Right atrium auricular region (tissue), 2 donors: ENCODE measurements at places on chromosomes 6 and 20.

DNA sequence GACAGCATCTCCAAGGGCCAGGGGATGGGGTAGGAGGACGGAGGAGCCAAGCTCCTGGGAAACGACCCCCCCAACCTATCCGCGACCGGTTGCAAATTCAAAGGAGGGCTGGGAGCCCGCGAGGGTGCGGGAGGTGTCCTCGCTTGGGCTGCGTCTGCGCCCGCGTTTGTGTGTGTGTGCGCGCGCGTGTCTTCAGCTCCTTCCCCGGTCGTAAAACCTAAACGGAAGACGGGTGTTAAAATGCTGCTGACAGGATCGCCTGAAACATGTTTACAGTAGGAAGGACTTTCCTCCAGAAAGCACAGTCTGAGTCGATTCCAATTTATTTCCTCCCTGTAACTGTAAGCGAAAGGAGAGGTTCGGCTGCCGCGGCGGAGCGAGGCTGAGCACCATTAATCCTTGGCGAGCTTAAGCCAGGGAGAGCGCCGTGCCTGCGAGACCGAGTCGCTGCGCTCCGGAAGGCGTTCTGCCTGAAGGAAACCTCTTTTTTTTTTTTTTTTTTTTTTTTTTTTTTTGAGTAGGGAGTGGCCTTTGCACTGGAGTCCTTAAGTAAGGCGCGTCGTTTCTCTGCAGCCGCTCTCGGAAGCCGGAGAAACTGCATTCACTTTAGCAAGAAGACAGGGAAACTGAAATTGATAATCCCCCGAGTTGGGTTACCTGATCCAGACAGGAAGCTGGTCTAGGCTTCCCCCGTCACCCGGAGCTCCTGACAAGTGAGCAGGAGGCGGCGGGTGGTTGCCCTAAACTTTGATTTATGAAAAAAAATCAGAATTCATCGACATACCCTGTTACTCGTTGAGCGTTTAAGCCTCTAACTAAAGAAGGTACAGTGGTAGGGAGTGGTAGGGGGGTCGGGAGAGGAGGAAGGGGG is 4.8 kb upstream of the SOX4 start:
- no peak for DNase-seq

DNA sequence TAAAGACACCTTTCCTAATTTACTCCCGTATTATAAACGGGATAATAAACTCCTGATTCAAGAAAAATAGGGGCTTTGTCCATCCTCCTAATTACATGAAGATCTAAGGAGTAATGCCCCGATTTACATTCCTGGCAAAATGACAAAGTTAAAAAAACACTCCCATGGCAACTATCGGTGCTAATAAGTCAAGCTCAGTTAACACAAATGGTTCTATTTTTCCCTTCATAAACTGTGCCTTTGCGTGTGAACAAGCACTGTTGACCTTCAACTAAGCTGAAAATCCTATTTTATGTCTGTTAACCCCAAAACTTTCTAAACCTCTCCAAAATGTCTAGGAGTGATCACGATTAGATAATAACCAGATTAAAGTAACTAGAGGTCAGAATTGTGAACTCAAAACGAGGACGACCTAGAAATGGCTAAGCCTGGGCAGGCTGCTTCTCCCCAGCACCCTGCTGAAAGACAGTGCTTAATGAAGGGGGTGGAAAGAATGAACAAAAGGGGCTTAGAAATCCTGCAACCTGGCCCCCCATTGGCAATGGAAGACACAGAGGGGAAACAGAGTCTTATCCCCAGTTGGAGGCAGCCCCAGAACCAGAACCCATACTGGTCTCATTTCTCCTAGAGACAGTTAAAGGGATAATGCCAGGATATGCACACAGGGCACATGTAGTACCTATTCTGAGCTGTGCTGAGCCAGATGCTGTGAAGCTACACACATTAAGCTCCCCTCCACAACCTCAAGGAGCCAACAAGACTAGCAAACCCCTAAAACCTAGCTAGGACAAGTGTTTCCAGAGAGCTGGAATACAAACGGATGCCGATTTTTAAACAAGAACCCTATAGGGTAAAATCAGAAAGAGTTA is 23.0 kb downstream of the SLC23A2 start:
- DNase-seq, result no peak

DNA sequence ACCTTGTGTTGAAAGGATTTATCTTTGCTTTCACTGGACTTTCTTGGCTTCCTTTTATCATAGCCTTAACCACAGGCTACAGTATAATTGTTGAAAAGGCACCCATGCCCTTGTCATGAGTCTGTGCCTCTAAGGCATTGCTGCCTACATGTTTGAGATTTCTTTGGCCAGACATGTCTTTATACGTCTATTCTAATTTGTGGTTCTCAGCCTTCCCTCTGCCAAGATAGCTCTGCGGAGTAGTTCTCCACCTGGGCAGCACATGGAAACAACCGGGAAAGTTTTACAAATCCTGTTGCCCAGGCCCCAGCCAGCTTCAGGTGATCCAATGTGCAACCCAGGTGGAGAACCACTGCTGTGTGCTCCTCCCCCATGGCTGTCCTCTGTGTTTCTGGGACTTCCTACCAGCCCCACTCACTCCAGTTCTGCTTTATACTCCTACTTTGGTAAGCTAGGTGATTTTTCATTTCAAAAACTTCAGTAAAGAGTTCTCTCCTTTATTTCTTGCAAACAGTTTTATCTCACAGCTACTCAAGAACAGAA is 159.6 kb upstream of the MYLIP start:
- DNase-seq, result no peak

DNA sequence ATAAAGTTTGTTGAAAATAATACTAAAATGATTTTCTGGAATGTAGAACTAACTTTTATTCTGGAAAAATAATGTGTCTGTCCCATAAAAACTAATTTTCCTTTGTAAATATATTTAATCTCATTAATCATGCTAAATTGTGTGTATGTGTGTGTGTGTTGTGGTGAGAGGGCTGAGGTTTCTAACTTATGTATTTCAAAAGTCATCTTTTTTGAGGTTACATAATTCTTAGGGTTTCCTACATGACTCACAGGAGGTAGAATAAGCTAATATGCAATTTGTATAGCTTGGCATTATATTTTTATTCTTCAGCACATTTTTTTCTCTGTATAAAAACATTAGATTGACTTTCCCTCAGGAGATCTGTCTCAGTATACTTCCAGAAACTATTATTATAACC is 64.1 kb upstream of the CLVS2 start:
- DNase-seq, result no peak

DNA sequence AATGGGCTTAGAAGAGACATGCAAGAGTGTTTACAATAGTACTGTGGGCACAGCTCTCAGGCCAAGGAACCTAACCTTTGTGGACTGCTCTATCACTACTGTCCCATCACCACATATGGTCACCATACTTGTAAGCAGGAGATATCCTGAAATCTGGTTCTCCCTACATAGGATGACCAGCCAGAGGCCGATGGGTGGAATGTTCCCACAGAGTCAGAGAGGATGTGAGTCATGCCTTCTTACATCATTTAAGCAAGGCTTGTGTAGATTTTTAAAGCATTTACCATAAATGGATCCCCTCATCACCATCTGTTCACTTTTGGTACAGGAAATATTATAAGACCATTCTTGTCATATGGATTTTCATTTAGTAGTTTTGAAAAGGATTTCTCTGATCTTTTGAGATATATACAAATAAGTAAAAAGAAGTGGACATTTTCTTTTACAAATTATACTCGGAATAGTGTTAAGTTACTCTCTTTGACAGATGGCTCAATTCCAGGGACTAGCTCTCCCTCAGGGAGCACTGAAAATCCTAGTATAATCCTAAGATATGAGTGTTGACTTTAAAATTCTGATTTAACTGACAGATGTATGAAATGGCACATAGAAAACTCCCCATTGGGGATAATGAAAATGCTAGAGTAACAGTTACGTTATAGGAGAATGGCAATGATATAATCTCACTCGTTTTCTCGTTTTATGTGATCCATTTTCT is 6.6 kb downstream of the HTR1B start:
- no peak for DNase-seq

DNA sequence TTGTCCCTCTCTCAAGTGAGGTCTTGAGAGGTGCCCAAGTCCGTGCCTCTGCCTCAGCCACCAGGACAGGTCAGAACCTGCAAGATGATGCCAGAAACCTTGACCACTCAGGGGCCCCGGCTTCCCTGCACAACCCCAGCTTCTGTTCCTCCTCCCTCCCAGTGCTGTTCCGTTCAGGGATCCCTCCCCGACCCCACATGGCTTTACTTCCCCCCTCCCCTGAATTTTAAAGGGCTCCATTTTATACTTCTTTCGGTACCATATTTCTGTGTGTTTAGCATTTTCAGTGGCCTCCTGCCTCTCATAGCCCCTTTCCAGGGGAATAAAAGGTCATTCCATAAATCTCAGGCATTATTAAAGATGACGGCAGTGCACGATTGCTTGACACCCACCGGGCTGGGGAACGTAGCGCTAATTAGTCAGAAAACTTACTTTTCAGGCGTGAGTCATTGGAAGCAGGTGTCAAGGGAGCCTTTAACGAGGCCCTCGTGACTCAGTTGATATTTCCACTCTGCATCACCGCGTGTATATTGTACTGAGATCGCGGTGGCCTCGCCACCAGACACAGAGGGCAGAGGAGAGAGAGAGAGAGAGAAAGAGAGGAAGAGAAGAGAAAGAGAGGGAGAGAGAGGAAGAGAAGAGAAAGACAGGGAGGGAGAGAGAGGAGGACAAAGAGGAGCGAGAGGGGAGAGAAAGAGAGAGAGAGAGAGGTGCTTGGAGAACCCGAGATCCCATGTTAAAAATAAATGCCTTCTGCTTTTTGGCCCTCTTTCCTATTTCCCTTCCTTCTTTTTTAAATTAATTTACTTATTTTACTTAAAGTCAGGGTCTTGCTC is 21.3 kb downstream of the KCNG1 start:
- DNase-seq, result no peak

DNA sequence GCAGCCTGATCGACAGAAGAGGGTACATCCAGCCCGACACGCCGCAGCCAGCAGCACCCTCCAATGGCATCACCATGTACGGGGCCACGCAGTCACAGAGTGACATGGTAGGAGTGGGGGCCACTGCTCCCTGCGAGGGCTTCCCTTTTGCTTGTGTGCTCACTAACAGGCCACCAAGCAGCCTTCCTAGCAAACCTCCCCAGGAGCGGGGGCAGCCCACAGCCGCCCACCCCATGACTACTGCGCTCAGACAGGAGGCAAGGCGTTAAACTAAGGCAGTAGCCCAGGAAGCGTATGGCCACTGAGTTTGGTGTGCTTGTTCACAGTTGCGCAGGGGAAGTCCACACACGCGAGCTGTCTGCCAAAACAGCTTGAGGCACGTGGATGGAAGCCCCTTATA is 169.5 kb upstream of the SNX9 start:
- no peak for DNase-seq

DNA sequence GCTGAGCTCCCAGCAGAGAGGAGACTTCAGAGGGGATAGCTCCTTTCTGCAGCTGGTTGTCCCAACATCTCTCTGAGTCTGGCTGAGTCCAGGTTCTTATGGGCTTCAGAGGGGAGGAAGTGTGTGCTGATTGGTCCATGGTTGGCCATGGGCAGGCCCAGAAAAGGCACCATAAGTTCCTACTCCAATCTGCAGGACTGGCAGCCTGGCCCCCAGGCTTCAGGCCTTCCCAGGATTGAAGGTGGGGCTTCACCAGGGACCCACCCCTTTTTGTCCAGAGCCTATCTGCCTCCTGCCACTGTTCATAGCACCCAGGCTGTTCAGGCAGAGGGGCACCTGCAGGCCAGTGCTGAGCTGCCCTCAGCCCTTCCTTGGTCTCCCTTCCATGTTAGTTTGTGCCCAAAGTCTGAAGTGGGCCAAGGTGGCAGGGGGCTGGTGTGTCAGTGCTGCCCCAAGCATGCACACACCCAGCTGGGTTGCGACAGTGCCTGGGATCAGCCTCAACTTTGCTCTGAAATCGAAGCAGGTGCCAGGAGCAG is 21.6 kb upstream of the TOP1 start:
- DNase-seq, result no peak

DNA sequence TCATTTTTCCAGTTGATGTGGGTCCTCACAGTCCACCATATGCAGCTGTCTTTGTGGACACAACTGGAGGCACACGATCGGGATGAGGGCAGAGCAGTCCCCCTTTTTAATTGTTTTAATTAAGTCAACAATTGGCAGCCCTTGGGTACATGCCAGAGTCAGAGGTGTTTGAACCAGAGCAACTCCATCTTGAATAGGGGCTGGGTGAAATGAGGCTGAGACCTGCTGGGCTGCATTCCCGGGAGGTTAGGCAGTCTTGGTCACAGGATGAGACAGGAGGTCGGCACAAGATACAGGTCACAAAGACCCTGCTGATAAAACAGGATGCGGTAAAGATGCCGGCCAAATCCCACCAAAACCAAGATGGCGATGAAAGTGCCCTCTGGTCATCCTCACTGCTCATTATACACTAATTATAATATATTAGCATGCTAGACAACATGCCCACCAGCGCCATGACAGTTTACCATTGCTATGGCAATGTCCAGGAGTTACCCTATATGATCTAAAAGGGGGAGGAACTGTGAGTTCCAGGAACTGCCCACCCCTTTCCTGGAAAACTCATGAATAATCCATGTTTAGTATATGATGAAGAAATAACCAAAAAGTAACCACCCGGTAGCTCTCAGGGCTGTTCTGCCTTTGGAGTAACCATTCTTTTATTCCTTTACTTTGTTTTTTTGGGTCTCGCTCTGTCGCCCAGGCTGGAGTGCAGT is 31.8 kb upstream of the BLCAP start:
- DNase-seq, result no peak

DNA sequence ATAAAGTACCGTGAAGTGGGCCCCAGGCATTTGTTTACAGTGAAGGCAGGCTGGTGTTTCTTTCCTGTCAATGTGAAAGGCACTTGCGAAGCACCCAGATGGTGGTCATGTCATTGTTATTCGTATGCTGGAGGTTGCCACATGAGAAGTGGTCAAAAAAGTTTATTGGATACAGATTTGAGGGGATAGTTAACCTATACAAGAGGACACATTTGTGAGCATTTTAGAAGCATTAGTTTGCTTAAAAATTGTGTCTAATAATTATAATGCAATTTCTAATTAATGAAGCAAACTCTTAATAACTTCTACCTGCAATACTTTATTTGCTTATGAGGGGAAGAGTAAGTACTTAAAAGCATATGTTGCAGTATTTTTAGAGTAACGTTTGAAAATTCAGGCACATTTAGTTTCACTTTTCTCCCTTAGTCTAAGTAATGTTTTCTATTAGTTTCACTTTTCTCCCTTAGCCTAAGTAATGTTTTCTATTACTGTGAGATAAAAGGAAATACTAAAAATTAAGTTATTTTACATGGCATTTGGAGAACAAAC is 120.7 kb upstream of the CLDN20 start:
- DNase-seq, result no peak

- no peak for DNase-seq
Measured at GRCh38 chr20:62454904-62455636, 20.7 kb downstream of the GATA5 start.

DNA sequence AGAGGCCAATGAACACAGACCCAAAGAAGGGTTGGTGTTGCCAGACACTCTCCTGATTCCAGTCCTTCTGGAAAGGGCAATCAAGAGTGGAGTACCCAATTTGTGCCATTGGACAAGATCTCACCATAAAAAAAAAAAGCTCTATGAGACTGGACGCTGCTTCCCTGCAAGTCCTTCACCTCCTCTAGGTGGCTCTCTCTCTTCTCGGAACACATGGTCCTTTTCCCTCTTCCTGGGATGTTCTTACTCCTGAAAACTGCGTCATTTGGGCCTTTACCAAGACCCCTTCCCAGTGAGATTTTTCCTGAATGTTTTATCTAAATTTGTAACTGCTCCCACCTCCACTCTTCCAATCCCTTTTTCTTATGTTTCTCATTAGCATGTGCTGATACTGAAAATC is 280.8 kb downstream of the FOXA2 start:
- DNase-seq, result no peak

GRCh38 chr20:15675813-15676484 is 897.3 kb downstream of the KIF16B start:
- no peak for DNase-seq
